ENCODE measurements at places on chromosomes 5 and 9.
A peak's percentile ranks its signal among the peaks of the same experiment; 100 is the strongest.

DNA sequence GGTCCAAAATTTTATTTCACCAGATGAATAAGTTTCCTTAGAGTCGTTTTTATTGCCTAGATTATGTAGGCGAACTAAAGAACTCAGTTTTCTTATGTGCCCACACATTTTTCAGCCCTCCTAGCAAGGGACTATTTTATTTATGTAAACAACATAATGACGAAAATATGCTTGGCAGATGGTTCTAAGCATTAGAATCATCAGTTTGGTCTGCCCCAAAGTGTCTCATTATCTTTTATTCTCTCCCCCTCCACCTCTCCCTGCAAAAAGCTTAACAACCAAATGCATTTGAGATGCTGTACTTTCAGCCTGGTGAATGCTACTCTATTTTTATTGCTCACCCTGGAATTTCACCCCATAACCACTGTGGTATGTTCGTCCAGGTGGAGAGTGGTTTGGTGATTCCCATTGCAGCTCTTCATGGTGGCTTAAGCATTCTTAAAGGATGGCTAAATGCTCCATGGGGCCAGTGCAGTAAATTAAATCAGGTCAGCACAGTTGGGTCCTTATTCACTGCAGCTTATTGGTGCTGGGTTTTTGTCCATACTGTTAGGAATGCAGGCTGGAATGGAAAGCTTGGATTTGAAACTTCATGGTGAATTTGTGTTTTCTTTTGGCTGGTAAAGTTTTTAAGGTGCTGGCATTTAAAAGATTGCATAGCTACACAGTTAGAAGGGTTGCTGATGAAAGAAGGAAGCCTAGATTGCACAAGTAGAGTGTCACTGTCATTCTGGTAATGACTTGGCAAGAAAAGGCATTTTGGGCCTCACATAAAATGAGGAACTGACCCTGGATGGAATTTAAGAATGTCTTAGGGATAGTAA, 39.2 kb downstream of the TLE4 start:
- no peak for DNase-seq

DNA sequence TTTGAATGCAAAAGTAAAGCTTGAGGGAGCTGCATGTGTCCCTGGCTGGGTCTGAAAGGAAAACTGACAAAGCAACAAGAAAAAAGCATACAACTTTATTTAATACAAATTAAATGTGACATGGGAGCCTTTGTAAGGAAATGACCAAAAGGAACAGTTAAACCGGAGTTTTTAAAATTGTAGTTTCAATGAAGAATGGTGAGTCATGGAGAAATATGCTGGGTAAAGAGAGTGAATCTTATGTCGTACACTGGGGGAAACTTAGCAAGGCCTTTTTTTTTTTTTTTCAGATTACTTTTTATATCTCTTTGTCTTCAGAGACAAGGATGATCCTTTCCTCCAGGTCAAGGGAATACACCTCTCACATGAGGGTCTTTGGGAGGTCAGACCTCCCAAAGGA, 50.1 kb upstream of the FBXL17 start:
- DNase-seq, result no peak

DNA sequence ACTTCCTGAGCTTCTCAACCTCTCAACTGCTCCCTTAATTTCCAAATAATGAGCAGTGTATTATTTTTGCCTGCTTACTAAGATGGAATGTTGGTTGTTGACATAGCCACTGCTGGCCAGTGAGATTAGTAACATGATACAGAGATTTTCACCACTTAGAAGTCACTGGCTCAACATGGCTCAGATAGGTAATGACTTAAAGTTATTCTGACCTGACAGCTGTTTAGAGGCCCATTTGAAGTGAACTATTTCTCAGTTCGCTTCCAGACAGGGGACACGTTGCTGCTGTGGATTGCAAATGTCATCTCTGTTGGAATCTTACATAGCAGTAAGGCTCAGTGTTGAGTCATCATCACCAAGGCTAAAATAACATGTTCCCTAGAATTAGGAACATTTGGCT, 490.2 kb downstream of the TLE4 start:
- DNase-seq, result no peak

GRCh38 chr5:116536316-116537083, 38.1 kb downstream of the SEMA6A start:
- no peak for DNase-seq

- no peak for DNase-seq
Observed at GRCh38 chr9:120916588-120916987, 10.0 kb downstream of the TRAF1 start.

DNA sequence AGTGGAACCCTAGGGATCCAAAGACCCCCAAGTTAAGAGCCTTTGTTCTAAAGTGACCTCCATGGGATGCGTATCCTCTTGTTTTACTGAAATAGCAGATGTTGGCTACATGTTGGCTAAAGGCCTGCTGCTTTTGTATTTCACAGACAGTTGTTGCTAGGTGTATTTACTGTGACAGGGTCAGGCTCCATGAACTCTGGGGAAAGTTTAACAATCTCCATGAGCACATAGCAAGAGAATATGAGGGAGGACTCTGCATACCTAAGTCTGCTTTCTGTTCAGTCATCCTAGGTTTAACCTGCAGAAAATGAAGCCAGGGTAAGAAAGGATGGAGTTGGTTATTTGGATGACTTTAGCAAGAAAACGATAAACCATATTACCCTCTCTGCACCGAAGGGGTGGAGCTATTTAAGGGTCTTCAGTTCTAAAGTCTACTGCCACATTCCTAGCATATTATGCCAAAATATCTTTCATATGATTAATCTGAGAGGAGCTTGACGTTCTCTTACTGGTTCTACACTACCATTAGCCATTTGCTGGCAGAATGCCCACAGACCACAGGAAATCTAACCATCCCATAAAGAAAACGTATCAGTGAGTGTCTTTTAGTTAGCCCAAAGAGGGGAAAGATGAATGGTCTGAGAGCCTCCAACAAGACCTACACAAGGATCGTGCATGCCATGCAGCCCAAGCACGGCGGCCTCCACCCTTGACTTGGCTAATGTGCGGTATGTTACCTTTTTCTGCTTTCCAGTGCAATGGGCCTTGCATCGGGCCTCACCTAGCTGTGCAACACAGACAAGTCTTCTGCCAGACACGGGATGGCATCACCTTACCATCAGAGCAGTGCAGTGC, 127.8 kb downstream of the SAXO1 start:
- no peak for DNase-seq

DNA sequence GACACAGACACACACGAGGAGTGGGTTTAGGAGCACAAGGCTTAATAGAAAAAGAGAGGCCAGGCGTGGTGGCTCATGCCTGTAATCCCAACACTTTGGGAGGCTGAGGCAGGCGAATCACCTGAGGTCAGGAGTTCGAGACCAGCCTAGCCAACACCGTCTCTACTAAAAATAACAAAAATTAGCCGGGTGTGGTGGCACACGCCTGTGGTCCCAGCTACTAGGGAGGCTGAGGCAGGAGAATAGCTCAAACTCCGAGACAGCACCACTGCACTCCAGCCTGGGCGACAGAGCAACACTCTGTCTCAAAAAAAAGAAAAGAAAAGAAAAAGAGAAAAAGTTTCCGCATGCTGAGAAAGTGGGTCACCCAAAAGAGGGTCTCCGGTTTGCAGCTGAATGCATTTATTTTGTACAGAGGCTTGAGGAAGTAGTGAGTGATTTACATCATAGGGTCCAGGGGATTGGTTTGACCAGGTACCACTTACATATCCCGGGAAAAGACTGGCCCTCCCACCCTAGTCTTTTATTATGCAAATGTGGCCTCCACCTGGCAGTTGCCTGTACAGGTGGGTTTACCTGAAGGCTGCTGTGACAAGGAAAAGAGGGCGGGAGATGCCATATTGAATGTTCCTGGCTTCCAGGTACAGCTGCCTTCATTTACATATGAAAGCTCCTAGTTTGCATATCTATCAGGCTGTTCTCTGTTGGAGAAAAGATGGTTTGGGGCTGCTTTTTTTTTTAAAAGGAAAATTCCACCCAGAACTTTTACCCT, 366.2 kb upstream of the GRAMD2B start:
- DNase-seq, result no peak

GRCh38 chr9:17793713-17794622, 215.1 kb downstream of the SH3GL2 start:
- no peak for DNase-seq

DNA sequence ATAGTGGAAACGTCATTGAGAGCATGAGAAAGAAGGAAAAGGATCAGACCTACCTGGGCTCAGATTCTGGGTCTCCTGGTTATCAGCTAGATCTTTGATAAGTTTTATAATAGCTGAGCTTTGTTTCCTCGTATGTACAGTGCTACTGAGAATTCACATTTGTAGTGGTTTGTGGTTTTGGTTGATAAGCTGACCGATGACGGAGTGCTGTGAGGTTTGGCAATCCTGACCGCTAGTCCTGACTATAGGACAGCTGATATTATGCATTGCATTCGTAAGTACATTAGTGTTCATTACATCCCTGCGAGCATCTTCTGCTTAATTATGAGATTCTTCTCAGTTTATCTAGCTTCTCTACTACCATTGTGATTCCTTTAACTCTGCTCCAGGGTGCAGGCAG, 190.7 kb upstream of the SLC27A6 start:
- no peak for DNase-seq

- DNase-seq, result no peak
Observed at GRCh38 chr9:32603914-32604852, 31.2 kb upstream of the NDUFB6 start.

- DNase-seq, result no peak
Observed at GRCh38 chr5:36561601-36562000, 44.8 kb upstream of the SLC1A3 start.

GRCh38 chr9:122931226-122932121, at the start of gene ZBTB26:
Gene ZBTB26 (minus strand): TSS chr9:122931512. CDS start chr9:122919934, 11,578 bp downstream.
- DNase-seq, result peak; percentile 92

DNA sequence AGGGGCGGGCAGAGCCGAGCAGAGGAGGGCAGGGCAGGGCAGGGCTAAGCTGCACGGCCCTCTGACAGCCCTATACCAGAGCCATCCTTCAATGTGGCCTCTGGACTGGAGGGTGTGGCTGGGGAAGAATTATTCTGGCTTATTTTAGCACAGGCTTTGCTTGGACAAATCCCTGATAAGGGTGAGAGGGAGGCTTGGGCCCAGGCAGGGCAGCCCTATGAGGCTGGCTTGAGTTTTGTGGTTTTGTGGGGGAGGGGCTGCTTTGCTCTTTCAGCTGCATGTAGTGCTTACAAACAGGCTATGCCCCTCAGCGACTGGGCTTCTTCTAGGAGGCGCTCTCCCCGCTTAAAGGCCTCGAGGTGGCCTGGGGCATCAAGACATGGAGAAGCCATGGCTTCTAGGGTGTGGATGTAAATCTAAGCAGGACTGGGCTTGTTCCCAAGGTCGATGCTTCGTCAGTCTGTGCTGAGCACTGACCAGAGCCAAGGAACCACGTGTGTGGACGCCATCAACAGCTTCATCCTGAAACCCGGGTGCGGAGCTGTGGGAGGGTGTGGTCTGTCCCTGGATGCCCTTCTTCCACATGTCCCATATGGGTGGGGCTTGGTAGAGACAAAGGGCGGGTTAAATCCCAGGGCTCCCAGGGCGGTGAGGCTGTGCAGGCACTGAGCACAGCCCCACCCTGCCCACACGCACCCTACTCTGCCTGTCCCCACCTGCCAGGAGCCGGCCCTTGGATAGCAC, 45.7 kb upstream of the IPPK start:
- DNase-seq, result no peak

DNA sequence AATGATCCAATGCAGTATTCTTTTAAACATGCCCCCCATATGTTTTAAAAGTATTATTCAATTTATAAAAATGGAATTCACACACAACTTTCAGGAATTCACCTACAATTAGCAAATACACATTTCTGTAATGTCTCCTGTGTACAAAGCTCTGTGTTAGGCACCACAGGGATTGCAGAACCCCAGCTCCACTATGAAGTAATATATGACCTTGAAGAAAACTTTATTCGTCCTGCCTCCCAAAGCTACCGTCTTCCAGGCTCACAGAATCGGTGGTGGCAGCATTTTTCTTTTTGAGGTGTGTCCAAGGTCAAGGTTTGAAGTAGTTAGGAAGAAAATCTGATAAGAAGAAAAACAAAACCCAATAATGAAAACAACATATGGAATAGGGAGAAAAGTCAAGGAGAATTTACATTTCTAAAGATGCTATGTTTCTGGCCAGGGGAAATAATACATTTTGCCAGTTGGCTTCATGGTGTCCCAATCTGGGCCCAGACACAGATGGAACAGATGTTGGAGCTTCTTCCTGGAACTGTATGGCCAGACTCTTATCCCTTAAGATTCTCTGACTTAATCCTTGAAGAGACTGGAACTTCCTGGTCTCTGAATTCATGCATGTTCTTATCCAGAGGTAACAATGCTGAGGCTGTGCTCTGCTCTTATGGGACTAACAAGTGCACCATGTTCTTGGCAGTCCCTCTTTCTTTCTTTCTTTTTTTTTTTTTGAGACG, 22.0 kb upstream of the LVRN start:
- DNase-seq, result no peak

DNA sequence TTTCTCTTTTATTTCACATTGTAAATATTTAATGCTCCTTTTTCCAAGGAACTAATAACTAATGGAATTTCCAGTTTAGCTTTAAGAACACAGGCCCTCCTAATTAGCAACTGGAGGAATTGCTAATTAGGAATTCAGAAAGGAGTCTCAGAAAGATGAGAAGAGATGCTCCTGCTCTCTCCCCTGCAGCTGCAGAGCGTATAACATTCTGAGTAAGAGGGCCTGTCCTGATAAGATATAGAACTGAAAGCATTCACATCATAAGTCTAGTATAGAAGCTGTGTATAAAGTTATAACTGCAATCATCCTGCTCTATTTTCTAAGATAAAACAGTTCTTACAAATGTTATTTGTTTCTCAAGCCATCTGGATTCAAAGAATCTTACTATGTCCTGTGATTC, 83.2 kb downstream of the DTWD2 start:
- DNase-seq, result no peak

- DNase-seq, result no peak
Observed at GRCh38 chr5:168109441-168109840, 182.0 kb upstream of the WWC1 start.

- DNase-seq, result no peak
Observed at GRCh38 chr5:107514305-107514704, 156.4 kb downstream of the EFNA5 start.

DNA sequence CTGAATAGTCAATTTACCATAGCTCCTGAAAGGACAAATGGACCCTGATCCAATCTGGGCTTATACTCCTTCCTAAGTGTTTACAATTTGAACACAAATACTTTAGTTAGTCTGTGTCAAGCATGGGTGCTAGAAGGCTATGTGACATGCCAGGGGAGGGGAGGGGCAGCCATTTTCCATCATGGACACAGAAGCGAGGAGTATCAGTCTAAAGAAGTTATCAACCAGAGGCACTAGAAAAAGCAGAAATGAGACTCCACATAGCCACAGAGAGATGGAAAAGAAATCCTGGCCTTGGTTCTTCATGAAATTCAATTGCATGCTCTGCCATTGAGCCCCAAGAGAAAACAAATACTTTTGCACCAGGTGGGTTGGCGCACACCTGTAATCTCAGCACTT, 61.8 kb downstream of the NR6A1 start:
- DNase-seq, result no peak

All from activated naive CD8-positive, alpha-beta T cell treated with anti-CD3 and anti-CD28 coated beads, Interleukin-2, amount 50 U/mL, for 24 hours (primary cell).